HCT116 (cell line): ENCODE measurements at places on chromosomes 16 and 17.

GRCh38 chr17:76408037-76408849 lies 23.8 kb downstream of the SPHK1 start:
- DNase-seq: peak; percentile 42

DNA sequence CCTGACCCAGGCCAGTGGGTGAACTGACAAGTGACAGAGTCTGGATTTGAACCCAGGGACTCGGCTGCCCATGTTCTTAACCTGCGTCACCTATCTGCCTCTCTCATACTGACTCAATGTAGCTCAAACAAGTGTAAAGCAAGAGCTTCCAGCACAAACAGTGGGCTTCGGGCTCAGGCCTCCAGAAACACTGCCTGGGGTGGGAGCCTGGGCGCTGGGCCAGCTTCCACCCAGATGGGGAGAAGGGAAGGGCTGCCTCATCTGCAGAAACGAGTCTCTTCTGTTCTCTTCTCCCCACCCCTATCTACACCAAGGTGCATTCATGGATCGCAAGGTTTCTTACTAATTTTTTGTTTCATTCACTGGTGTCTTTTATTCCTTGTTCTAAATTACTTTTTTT lies 1.3 kb downstream of the CDRT4 start:
- DNase-seq: no peak

DNA sequence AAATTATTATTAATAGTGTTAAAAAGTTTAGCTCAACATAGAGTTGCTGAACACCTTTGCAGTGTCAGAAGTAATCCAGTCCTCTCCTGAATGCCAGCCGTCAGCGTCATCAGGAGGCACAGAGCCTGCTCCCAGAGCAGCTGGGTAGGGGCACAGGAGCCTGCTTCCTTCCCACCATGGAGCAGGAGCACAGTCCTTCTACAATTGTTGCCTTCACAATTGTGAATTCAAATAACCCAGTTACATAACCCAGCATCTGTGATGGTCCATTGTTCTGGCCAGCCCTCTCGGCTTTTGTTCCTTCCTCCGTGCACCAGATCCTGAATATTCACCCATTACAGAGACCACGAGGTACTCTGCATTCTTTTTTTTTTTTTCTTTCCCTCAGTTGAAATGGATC lies 393.9 kb upstream of the MAF start:
- DNase-seq: no peak

DNA sequence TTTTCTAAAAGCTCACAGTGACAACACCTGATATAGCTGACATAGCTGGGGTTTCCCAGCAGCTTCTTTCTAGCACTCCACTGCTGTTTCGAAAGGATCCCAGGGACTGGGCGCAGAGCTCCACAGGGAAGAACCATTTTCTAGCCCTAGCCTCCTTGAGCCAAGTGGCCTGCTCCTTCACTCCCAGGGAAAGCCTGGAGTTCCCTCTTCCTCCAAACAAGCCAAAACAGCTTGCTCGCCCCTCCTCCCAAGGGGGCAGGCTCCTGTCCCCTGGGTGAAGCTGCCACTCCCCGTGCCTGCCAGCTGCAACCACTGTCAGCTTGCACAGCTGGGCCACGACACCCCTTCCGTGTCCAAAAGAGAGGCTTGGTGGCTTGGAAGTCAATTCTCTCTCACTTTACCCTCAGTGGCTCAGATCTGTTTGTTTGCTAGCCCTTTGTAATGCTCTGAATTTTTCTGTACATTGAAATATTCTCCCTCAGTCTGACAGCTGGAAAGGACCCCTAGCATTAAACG lies 59.8 kb downstream of the CYTH1 start:
- no peak for DNase-seq

- DNase-seq: no peak
Measured at GRCh38 chr16:2006317-2006716, 3.3 kb downstream of the ZNF598 start.

DNA sequence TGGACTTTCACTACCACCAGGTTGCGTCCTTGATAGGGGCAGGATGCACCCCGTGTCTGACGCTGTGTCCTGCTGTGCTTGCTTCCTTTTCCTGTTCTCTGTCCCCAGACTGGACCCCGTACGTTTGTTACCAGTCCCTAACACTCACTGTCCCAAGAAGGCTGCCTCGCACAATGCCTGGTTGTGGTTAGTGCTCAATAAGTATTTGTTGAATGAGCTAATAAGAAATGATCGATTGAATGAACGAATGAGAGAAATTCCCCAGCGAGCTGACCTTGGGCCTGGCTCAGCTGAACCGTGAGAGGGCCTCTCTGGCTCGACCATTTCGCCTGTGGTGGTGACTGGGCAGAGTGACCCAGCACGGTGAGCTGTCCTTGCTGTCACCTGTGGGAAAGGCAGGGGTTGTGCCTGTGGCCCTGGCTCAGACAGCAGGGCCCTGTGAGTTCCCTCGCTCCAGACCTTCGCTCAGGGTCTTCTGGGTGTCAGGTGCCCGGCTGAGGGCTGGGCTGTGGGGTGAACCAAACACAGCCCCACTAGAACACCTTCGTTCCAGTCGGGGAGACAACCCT lies 20.9 kb downstream of the CMIP start:
- DNase-seq: no peak

DNA sequence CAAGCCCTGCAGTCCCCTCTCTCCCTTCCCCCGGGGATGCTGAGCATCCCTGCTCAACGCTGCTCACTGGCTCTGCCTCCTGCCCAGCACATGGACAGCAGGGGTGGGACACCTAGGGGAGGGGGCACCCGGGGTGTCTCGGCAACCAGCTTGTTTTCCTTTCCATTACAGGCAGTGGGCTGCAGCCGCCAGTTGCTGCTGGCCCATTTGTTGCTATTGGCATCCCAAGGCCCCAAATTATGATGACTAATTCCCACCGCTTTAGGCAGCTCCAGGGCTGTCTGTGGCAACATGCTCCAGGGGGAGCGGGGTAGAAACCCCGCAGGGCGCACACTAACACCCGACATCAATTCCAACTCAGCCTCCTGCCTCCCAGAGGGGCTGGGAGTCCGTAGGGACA lies 4.9 kb downstream of the SDK2 start:
- no peak for DNase-seq

- DNase-seq: peak; percentile 87
Measured at GRCh38 chr17:40283662-40284061, 4.0 kb upstream of the CDC6 start.

DNA sequence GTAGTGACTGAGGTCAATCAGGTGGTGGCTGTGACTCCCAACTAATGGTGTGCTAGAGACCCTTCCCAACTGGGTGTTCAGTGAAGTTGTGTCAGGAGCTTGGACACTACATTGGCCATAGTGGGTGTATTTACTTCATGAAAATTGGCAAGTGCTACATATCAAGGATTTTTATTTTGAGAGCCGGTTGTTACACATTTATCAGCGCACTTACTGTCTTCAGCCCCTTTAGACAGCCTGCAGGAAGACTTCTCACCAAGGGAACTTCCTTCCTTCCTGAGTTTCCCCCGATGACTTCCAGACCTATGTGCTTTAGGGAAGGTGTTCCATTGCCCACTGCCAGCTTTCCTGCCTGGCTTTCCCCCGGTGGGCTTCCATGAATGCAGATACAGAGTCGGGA lies 261.2 kb downstream of the CBLN1 start:
- no peak for DNase-seq

GRCh38 chr16:57115514-57116182 lies 23.3 kb downstream of the CPNE2 start:
- no peak for DNase-seq

GRCh38 chr16:85709766-85710585 lies 21.2 kb upstream of the GINS2 start:
- DNase-seq: no peak

GRCh38 chr16:57118461-57119084 lies 26.2 kb downstream of the CPNE2 start:
- DNase-seq: no peak
